ENCODE measurements at places on chromosomes 16 and 17. TPM values are rescaled to one million over a fixed set of nuclear protein-coding genes. Genes with fewer than 3 reads are reported as not detected.

The MT4 gene
- total RNA-seq = not detected

The METRNL gene
- 53.3 TPM for total RNA-seq

The NEUROD2 gene
- not detected for total RNA-seq

The KRT10 gene
- total RNA-seq = 32.4 TPM

The SLFN11 gene
- total RNA-seq = 16.0 TPM

The UBALD2 gene
- 65.9 TPM for total RNA-seq

The HP gene
- total RNA-seq = not detected

DNA sequence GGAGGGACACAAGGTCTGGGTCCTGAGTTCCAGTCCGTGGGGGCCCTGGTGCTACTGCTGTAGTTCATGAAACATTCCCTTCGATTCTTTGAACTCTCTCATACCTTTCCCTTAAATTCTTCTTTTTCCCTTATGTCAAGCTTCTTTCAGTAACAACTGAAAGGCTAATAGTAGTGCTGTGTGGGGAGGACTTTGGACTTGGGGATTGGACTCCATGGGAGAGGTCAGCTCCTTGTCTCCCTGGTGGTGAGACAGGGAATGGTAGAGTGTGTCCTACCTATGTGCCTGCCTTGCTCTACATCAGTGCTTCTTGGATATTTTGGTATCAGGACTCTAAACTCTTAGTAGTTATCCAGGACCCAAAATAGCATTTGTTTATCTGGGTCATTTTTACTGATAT is 628.1 kb downstream of the WWOX start:
- no peak for DNase-seq

DNA sequence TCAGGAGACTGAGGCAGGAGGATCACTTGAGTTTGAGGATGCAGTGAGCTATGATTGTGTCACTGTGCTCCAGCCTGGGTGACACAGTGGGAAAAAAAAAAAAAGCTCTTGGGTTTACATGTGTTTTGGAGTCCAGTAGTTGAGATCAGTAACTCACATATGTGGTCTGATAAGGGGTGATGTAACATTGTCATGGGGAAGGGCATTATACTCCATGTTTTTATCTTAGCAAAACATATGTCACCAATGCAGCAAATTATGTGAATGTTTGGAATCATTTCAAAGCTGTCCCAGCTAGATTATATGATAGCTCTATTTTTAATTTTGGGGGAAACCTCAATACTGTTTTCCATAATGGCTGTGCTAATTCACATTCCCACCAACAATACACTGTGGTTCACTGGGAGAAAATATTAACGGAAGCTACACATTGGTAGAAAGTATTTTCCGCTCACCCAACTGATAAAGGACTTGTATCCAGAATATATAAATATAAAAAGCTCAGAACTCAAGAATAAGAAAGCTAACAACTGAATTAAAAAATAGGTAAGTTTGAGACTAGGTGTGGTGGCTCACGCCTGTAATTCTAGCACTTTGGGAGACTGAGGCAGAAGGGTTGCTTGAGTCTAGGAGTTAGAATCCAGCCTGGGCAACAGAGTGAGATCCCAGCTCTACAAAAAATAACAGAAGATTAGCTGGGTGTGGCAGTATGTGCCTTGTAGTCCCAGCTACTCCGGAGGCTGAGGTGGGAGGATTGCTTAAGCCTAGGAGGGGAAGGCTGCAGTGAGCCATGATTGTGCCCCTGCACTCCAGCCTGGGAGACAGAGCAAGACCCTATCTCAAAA is 224.1 kb upstream of the TBX2 start:
- DNase-seq = no peak

DNA sequence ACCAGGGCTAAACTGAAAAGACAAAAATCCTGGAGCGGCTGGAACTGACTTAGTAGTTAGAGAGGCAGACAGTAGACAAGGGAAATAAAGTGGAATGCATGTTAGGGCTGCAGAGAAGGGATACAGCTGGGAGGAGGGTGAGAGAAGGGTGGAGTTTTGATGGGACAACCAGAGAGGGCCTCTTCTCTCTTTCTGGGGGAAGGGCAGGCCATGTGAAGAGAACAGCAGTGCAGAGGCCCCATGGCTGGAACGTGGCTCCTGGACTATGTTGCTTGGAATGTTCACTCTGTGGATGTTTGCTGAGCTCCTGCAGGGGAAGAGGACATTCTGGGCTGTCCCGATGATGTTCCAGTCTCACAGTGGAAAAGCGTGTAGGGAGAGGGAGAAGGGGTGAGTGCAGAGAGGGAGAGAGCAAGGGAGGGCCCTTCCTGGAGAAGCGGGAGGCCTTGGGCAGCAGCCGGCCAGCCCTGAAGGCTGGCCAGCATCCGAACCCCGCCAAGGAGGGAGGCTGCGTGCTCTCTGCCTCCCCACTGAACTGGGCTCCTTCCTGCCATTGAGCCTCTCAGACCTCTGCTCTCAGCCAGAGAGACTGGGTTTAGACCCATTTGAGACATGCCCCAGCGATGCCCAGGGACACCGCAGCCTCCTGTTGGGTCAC is 33.1 kb upstream of the GSE1 start:
- no peak for DNase-seq

DNA sequence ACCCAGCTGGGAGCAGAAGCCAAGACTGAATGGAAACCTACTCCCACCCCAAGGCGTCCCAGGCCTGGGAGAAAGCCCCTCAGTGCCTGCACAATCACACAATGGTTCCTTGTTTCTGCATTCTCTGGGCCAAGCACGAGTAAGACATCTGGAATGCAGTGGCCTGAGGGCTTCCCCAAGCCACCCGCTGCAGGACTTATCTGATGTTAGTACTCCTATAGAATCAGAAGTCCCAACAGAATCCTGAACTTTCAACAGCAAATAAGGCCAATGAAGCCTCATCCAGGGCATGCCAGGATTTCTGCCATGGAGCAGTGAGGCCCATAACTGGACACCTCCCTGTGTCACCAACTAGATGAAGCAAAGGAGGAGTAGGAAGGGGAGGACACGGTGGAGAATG is 28.6 kb downstream of the MYO18A start:
- DNase-seq = peak; percentile 96

GRCh38 chr16:19415461-19415860 is 2.2 kb upstream of the TMC5 start:
- DNase-seq = no peak

DNA sequence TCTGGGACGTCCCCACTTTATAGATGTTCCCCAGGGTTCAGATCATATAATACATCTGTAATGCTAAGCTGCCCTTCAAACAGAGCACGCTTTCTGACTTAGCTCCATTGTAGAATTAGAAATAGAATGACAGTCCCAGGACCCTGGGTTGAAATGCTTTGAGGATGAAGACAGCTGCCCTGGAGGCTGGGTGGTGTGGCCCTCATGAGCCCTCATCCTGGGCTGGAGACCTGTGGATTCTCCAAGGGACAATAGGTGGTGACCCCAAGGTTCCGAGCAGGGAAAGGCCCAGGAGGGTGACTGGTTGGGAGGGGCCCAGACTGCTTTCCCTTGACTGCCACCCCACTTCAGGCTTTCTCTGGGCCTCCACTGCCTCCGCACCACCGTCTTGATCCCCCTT is 59.0 kb downstream of the CRISPLD2 start:
- no peak for DNase-seq

DNA sequence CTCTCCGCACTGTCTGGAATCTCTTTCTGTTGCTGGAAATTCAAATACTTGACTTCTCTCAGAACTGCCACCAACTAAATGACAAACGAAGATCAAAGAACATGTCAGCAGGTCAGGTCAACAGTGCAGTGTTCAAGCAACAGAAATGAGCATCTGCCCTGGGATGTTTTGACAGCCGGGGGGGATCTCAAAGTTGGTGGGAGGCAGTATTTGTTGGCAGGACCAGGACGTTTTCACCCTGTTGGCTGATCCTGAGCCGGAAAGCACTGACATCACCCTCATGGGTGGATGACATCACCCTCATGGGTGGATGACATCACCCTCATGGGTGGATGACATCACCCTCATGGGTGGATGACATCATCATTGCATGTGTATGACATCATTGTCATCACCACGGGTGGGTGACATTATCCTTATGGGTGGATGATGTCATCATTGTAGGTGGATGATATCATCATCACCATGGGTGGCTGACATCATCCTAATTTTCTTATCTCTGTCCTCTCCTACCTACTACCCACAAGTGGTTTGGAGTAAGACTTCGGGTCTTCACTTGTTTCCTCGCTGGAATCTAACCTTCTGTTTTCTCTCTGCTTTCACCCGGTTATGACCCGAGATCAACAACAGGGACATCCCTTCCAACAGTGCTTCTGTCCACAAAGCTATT is 18.9 kb downstream of the DNAH17 start:
- no peak for DNase-seq

- DNase-seq = no peak
Measured at GRCh38 chr17:45155029-45155428, 6.6 kb upstream of the HEXIM2 start.

DNA sequence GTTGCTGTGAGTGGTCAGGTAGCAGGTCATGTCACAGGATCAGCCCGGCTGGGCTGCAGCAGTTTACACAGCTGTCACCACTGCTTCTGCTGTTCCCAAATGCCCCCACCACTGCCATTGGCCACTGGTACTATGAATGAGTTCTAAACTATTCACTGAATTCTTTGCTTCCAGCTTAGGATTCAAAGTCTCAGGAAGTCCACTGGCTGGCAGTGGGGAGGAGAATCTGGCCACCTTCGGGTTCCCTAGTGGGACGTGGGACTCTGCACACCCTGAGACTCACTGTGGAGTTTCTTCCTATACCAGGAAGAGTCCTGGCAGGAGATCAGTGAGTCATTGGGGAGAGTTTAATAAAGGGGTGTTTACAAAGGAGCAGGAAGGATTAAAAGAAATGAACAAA is 6.9 kb downstream of the MT1X start:
- no peak for DNase-seq

- DNase-seq = no peak
Measured at GRCh38 chr17:20172376-20172775, 163.2 kb downstream of the SPECC1 start.

DNA sequence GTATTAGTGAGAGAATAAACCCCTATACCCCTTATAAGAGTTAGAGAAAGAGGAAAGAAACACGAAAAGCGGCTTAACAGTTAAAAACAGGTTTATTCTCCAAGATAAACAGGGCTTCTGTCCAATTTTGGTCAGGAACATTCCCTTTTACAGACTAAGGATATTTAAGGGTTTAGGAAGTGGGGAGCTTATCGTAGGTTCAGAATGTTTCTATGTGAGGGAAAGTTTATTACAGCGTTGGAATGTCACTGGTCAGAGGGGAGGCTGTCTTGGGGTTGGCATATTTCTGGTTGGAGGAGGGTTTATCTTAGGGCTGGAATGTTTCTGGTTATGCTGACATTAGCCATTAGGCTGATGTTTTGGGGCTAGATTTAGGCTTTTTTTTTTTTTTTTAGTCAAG is 34.1 kb upstream of the WWOX start:
- DNase-seq = no peak

DNA sequence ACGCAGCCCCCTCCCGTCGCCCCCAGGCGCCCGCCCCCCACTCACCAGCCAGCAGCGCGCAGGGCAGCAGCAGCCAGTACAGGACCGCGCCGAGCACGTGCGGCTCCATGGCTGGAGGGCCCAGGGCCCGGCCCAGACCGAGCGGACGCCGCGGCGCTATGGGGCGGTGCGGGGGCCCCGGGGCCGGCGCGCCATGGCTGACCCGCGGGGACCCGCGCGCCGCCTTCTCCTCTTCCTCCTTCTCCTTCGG is 239 bp downstream of the PIEZO1 start:
- no peak for DNase-seq

DNA sequence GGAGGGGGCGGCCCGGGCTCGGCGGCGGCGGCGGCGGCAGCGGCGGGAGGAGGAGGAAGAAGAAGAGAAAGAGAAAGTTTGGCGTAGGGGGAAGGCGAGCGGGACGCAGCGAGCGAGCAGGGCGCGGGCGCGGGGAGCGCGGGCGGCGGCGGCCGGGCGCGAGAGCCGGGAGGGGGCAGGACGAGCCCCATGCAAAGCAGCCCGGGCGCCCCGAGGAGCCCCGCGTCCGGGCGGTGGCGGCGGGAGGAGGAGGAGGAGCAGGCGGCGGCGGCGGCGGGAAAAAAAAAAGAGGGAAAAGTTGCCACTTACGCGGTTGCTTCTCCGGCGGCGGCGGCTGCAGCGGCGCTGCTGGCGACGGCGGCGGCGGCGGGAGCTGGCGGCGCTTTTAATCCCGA is 10.3 kb upstream of the ZFHX3 start:
- no peak for DNase-seq

DNA sequence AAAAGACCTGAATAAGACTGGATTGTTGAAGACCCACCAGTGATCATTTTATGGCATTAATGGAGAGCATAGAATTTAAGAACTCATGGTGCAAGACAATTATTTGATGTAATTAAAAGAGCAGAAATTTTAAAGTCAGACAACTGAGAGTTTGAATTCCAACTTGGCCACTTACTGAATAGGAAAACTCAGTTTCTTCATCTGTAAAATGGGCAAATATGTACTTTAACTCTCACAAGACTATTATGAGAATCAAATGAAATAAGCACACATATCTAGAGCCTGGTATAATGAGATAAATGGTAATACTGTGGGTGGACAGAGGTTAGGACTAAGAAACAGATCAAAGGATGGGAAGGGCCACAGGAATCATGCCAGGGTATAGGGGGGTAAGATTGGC is 88.0 kb downstream of the SOX9 start:
- DNase-seq = no peak

- no peak for DNase-seq
Measured at GRCh38 chr16:58197314-58198012, 443 bp downstream of the CSNK2A2 start.

DNA sequence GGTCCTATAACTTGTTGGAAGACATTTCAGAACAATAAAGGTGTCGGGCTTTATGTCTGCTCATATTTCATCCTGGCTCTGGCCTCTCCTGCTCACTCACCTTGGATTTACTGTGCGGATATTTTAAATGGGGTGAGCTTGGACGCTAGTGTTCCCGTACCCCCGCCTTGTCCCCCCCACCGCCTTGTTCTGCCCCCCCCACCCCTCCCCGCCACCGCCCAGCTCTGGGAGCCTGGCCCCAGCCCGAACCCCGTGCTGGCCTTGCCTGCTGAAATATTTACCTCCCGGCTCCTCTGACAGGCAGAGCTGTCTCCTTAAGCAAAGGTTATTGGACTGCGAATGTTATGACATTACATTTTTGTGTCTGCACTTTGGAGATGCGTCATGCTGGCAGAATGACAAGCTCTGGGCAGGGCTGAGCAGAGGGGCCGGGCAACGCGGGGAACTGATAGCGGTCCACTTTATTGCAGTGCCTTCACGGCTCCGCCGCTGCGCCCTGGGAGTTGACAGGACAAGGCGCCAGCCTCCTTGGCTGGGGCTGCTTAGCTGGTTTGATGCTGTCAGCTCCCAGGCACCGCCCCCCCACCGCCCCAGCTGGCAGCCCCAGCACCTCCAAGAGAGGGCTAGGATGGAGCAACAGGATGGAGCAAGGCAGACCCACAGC is 222.5 kb upstream of the GSE1 start:
- peak; percentile 88 for DNase-seq

- no peak for DNase-seq
Measured at GRCh38 chr16:4682084-4682591, 11.2 kb upstream of the NUDT16L1 start.

DNA sequence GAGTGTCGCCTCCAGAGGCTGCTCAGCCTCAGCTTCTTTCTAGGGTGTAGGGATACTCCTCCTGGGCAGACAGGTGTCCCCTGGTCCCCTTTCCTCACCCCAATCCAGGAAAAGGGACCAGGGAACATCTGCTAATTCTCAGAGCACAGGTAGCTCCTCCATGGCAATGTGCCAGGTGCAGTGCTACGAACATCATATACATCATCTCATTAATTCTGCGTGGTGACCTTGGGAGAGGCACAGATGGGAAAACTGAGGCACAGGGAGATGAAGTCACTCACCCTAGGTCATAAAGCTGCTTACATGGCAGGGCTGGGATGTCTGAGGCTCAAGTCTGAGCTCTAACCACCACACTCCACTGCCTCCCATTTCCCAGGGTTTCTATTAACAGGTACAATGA is 11.7 kb downstream of the HDAC5 start:
- DNase-seq = no peak
